ENCODE measurements at places on chromosomes 4 and X. TPM values are rescaled to one million over a fixed set of nuclear protein-coding genes. Genes with fewer than 3 reads are reported as not detected.
A peak's percentile ranks its signal among the peaks of the same experiment; 100 is the strongest.

BTC gene
- total RNA-seq = 0.14 TPM

SPANXA2 gene
- total RNA-seq = 2.1 TPM

FAM47E gene
- 0.38 TPM for total RNA-seq

CENPVL3 gene
- total RNA-seq = not detected

CFAP299 gene
- 3.8 TPM for total RNA-seq

DNA sequence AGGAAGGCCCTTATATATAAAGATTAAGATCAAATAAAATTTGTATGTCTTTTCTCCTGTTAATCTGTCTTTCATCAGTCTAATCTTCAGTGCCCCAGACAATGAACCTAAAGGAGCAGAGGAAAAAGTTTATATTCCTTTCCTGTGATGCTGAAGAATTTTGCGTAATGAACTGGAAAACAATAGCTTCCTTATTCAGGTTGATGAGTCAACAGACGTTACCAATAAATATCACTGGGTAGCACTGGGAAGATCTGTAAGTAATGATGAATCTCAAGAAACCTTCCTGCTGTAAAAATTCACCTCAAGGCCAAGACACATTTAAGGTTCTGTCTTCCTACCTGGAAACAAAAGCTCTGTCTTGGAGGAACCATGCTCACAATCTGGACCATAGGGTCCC is 25.5 kb downstream of the CDKN2AIP start:
- peak; percentile 78 for DNase-seq

DNA sequence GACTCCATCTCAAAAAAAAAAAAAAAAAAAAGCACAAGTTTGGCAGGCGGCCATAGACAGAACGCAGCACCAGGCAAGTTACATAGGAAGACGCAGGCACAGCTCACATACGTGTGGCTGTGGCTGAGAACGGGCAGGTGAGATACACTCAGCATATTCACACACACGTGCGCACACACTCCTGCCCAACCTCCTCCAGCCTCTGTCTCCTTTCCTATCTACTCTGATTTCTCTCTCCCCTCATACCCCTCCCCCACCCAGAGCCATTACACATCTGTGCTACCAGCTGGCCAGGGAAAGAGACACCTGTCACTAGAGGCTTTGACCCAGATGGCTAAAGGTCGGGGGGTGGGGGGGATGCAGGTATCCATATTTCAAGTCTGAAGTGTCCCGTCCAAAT is 2.2 kb upstream of the SLC38A5 start:
- no peak for DNase-seq

- DNase-seq = no peak
These were observed 14.8 kb upstream of the PPARGC1A start for GRCh38 chr4:23904639-23905071.

DNA sequence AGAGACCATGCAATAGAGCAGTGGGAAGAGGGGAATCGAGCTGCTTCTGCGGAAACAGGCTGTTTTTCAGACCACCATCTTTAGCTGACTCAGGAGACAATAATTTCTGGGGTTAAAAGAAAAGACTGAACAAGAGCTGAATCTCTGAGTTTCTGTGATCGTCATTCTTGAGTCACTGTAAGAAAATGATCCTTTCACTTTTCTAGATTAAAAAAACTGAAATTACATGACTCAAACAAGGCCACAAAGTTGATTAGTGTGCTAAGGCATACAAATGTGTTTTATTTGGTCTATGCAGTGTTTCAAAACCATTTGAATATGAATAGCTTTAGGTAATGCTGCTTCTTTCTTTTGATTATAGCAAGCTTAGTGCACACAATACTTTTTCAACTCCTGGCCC is 194.4 kb upstream of the RPL34 start:
- DNase-seq = peak; percentile 76

DNA sequence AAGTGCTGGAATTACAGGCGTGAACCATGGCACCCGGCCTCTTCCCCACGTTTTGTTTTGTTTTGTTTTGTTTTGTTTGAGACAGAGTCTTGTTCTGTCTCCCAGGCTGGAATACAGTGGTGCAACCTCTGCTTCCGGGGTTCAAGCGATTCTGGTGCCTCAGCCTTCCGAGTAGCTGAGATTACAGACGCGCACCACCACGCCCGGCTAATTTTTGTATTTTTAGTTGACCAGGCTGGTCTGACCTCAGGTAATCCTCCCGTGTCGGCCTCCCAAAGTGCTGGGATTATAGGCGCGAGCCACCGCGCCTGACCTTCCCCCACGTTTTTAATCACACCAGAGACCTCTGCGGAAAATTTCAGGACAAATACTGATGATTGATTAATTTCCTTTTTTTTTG is 2.2 kb downstream of the ENOPH1 start:
- no peak for DNase-seq

- no peak for DNase-seq
These were observed 70.8 kb downstream of the ARX start for GRCh38 chrX:24945009-24945408.

GRCh38 chr4:40575846-40576245 is 53.8 kb downstream of the RBM47 start:
- no peak for DNase-seq

GRCh38 chrX:14363728-14364127 is 165.6 kb upstream of the GLRA2 start:
- DNase-seq = no peak

- peak; percentile 74 for DNase-seq
These were observed 52.0 kb downstream of the RASL11B start for GRCh38 chr4:52914051-52914605.

DNA sequence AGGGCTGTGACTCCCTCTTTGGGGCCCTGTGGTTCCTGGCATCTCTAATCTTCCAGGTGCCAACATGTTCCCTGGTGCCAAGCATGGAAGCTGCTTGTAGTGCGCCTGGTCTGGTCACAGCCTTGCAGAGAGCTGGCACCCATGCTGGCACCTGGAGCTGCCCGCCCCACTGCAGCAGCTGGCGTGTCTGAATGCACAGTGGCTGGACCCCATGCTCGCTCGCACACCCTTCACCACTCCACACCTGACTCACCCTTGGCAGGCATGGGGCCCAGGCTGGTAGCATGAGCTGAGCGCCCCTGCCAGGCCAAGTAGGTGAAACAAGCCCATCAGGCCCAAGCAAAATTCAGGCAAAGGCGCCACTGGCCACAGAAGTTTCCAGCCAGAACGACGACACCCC is 119.1 kb downstream of the DNAAF6 start:
- no peak for DNase-seq
